ENCODE measurements at places on chromosomes 1 and 21.

DNA sequence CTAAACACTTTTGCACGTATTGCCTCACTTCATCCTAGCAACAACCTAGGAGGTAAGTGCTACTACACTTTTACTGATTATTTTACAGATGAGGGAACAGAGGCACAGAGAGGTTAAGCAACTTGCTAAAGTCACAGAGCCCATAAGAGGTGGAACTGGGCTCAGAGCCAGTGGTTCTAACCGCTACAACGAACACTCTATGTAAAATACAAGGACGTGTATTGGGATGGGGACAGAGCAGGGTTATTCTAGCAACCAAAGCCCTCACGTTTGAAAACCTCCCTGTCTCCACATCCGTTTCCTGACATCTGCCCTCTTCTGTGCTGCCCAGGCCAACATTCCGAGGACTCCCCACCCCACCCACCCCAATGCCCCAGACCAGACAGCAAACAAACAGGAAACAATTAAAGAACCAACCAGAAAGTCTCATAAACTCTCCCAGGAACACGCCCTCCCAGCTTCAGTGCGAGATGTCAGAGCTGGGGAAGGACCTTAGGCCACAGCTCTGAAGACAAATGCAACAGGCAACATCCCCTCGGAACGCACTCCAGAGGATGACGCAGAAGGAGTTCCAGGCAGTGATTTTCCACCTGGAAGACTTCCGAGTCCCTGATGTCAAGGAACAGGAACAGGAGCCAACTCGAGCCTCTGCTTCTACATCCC, 41.1 kb downstream of the GLIS1 start:
- no peak for DNase-seq

GRCh38 chr21:41453761-41454160, 27.7 kb downstream of the MX1 start:
- no peak for DNase-seq

GRCh38 chr1:172041742-172042141, 200.4 kb downstream of the DNM3 start:
- DNase-seq, result no peak

DNA sequence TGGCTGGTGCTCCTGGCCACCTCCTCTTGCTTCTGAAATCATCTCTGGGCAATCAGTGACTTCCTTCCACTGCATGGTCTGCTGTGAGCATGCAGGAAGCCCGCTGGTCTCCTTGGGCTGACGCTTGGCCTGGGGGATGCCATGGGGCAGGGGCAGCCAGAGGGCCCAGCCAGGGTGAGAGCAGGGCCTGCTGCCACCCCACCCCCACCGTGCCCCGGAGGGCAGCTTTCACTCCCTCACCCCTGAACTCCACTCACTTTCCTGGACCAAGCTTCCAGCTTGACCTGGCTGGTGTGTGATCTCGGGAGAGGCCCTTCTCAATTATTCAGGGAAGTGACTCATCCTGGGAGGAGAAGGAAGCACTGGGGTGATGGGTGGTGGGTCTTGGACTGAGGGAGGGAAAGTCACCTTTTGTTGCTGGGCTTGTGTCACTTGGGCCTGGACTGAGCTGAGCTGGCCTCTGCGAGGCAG, 270.2 kb upstream of the CSF3R start:
- DNase-seq, result no peak

- no peak for DNase-seq
Measured at GRCh38 chr1:31517301-31517700, 59.0 kb upstream of the TINAGL1 start.

All from stimulated activated CD8-positive, alpha-beta memory T cell treated with anti-CD3 and anti-CD28 coated beads, Interleukin-7, amount 100 ng/mL, for 24 hours (primary cell).